ENCODE measurements at places on chromosomes 4 and X.

DNA sequence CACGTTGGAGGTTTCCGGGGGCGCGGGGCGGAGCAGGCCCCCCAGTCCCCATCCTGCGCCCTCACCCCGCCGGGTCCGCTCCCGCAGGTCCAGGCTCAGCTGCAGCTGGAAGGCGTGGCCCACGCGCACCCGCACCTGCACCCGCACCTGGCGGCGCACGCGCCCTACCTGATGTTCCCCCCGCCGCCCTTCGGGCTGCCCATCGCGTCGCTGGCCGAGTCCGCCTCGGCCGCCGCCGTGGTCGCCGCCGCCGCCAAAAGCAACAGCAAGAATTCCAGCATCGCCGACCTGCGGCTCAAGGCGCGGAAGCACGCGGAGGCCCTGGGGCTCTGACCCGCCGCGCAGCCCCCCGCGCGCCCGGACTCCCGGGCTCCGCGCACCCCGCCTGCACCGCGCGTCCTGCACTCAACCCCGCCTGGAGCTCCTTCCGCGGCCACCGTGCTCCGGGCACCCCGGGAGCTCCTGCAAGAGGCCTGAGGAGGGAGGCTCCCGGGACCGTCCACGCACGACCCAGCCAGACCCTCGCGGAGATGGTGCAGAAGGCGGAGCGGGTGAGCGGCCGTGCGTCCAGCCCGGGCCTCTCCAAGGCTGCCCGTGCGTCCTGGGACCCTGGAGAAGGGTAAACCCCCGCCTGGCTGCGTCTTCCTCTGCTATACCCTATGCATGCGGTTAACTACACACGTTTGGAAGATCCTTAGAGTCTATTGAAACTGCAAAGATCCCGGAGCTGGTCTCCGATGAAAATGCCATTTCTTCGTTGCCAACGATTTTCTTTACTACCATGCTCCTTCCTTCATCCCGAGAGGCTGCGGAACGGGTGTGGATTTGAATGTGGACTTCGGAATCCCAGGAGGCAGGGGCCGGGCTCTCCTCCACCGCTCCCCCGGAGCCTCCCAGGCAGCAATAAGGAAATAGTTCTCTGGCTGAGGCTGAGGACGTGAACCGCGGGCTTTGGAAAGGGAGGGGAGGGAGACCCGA lies 14.0 kb downstream of the SHOX start:
- no peak for DNase-seq

GRCh38 chr4:76458825-76459224 lies 23.8 kb downstream of the SHROOM3 start:
- DNase-seq = no peak

- no peak for DNase-seq
Observed at GRCh38 chr4:108477527-108478108, 142.8 kb upstream of the RPL34 start.

- peak; percentile 3 for DNase-seq
Observed at GRCh38 chr4:89837385-89837992, 528 bp upstream of the SNCA start.

GRCh38 chrX:129540068-129540653 lies at the start of gene OCRL:
Gene OCRL (plus strand): TSS chrX:129540259. CDS start chrX:129540440, 181 bp downstream.
- DNase-seq = peak; percentile 32

DNA sequence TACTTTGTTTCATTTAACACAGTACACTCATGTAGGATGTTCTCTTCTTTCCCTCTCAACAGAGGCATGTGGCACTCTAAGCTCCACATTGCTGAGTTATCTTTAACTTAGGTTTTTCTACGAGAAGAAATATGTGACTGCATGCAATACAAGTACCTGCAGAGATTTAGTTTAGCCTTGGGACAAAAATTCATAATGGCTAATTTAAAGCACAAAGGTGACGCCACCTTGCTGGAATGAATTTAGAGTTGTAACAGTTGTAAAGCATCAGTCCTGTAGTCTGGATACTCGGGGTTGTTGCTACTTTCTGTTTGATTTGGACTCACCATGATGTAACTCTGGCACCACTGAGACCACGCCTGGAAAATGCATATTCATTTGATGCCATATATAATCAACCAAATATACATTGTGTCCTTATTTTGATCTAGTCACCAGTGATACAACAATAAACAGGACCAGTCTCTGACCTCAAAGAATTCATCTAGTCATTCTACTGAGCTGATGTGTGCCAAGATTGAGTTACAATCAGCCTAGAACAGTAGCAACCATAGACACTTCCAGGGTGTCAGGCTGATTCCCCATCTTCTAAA lies 451.0 kb upstream of the ZFP42 start:
- DNase-seq = no peak

- no peak for DNase-seq
Observed at GRCh38 chrX:68163441-68163840, 269.9 kb downstream of the OPHN1 start.

DNA sequence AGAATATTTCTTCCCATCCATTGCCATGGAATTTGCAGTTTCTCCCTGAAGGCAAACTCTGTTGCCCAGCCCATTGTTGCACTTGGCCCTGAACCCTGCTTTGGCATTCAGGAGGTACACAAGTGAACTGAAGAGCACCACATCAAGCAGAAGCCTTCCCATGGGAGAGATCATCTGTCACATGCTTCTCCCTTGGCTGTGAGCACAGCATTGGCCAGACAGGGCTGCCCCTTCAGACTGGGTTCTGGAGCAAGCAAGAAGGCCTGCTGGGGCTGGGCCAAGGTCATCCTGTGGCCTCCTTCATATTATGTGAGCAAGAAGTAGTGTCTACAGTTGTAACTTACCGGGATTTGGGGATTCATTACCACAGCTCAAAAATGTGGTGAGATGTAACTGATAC lies 22.7 kb downstream of the SCML1 start:
- DNase-seq = no peak

DNA sequence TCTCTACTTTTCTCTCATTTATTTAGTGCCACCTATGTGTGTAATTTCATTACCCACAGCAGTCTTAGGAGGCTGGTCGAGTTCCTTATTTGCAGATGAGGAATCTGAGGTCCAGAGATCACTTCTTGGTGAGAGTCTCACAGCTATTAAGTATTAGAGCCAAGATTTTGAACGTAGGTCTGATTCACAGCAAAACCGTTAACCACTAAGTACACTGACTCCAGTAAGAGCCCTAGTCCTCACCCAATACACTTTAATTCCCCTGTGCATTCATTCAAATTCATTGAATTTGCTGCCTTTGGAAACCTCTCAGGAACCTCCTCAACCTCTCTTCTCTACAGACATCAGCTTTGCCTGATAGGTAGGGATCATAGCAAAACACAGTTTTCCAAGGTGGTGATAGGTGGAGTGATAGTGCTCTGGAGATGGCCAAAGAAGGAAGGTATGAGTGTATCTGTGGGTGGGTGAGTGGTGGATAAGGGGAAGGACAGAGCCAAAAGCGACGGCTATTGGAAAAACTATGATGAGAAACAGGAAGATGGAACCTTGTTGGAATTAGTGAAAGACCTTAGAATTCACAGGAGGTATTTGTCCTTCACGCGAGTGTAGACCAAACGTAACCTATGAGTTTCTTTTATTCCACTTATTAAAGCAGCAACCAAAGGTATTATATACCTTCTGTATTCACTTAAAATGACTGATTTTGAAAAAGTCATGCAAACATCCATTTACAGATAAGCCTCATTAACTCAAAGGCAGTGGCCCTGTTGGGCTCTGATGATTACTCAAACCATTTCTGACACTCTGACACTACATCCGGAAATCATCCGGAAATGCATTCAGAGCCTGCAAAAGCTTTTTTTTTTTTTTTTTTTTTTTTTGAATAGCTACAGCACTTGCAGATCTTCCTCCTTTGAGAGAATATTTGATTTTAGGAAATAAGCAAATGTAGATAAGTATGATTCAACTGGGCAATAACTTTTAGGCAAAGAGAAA lies 6.3 kb downstream of the FMR1 start:
- no peak for DNase-seq

GRCh38 chr4:8606966-8607365 lies 14.4 kb downstream of the CPZ start:
- DNase-seq = no peak

DNA sequence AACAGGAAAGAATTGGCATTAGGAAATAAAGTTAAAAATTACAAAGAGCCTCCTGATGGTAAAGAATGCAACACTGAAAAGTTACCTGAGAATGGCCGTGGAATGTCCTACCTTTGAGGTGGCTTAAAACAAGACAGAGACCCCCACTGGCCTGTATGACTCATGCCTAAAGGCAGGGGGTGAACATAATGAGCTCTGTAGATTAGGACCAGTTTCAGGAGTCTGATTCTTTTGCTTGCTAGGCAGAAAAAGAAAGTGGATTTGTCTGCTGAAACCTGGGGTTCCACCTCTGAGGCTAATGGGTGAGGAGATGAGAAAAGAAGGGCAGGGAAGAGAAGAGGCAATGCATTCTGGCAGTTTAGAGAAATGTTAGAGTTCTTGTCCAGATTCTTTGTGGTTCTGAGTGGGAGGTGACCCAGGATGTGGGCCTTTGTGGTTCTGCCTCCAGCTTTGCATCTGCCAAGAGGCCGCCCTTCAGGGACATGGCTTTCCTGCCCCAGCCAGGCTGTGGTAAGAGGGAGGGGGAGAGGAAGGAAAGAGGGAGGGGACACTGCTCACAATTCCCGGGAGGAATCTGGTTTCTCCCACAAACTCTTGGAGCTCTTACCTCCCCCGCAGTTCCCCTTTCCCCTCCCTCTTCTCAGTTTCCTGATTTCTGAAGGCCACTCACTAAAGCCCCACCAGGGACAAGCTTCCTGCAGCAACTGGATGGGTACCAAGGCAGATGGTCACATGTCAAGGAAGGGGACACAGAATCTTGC lies 109.6 kb downstream of the EFNB1 start:
- DNase-seq = no peak

DNA sequence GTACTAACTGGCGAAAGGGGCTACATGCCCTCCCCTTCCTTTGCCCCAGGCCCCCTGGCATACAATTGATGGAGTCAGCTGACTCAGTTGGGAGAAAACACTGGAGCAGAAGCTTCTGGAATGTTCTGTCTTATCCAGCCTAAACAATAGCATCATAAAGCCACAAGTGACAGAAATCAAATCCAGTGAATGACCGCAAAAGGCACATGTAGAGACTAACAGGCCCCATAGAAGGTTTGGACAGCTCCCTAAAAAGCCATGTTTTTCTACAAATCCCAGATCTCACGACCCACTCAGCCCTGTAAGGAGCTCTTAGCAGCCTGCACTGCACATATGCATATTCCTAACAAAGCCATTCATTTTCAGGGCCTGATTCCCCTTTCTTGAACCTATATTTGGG lies 25.1 kb downstream of the SCARB2 start:
- DNase-seq = no peak

DNA sequence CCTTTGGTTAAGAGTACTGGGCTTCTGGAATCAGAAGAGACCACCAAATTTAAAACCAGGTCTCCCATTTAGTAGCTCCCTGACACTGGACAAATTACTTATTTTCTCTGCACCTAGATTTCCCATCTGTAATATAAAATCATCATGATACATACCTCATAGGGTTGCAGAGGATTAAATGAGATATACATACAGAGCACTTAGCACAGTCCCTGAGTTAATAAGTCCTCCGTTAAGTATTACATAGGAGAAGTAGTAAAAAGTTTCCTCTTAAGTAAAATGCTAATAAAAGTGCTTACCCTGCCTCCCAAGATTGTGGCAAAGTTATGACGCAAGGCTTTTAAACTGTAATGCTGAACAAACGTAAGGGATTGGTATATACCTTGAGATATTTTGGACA lies 539 bp upstream of the CHIC1 start:
- no peak for DNase-seq

- DNase-seq = no peak
Observed at GRCh38 chr4:100290585-100290984, 100.3 kb upstream of the DDIT4L start.

DNA sequence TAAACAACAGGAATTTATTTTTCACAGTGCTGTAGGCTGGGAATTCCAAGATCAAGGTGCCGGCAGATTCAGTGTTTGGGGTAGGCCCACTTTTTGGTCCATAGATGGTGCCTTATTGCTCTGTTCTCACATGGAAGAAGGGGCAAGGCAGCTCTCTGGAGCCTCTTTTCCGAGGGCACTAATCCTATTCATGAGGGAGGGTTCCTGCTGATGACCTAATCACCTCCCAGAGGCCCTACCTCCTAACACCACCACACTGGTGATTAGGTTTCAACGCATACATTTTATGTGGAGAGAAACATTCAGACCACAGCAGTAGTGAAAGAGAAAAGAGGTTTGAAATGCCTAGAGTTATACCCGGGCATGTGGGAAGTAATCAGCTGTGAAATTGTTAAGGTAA lies 1.4 kb upstream of the POLA1 start:
- DNase-seq = no peak

DNA sequence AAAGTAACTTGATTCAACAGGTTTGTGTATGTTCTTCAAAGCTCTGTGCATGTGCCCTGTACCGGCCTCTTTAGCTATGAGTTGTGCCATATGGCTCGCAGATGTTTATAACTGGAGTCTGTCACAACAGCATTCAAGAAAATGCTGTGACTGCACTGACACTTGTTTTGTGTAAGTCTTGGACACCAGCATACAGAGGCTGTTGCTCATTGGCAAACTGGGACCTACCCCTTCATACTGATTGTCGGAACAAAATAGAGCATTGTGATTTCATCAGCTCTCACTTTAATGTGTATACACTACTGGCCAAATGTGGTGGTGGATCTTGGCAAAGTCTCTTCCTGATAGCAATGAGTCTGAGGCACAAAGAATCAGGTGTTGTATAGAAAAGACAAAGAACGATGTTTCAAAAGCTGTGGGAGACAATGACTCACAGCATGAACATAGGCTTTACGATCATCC lies 133.9 kb downstream of the EGF start:
- DNase-seq = no peak

DNA sequence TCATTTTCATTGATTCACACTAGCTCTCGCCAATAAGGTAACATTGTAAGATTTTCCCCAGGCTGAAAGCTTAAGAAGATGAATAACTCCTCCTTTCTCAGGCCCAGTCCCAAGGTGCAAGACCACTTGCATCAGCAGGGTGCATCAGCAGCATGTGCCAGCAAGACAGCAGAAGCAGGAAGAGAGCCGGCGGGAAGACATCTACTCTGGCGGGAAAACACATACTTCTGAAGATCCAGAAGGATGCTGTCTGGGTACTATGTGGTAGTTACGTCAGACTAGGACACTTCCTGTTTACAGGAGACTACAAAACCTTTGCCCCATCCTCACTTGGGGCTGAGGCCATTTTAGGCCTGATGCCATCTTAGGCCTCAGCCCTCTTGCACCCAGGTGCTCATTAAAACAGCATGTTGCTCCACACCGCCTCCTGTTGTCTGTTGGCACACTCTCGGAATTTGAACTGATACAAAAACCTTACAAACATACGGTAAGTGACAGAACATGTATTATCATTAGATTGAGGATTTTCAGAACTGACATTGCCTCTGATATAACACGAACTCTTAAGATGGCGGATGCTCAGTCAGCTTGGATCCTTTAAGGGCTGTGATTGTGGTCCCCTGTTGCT lies 886.5 kb upstream of the EPHA5 start:
- no peak for DNase-seq

All from activated CD4-positive, alpha-beta T cell treated with anti-CD3 and anti-CD28 coated beads, Interleukin-2, amount 50 U/mL, for 1 hour (primary cell).